ENCODE measurements at places on chromosomes 4 and X. TPM values are rescaled to one million over a fixed set of nuclear protein-coding genes. Genes with fewer than 3 reads are reported as not detected.

TMEM150C gene
- 0.59 TPM for total RNA-seq

POU4F2 gene
- not detected for total RNA-seq

MAGEA2 gene
- total RNA-seq, result not detected

ANXA10 gene
- not detected for total RNA-seq

POU3F4 gene
- total RNA-seq, result not detected

GPR34 gene
- not detected for total RNA-seq

FOXP3 gene
- total RNA-seq, result 0.32 TPM

LANCL3 gene
- total RNA-seq, result 1.4 TPM

RAB33A gene
- not detected for total RNA-seq

AMOT gene
- 2.7 TPM for total RNA-seq

OTUD4 gene
- 32.3 TPM for total RNA-seq

DCAF12L1 gene
- not detected for total RNA-seq

HTR2C gene
- not detected for total RNA-seq

RP2 gene
- 12.8 TPM for total RNA-seq

TLL1 gene
- 10.0 TPM for total RNA-seq

NSG1 gene
- total RNA-seq, result 17.8 TPM

LRP2BP gene
- 0.50 TPM for total RNA-seq

UCHL1 gene
- 11.3 TPM for total RNA-seq

RTL3 gene
- total RNA-seq, result not detected

DCAF8L2 gene
- total RNA-seq, result not detected

BEND2 gene
- total RNA-seq, result not detected

SSX1 gene
- total RNA-seq, result not detected

HSFX4 gene
- not detected for total RNA-seq

TACR3 gene
- total RNA-seq, result not detected

LDOC1 gene
- 4.8 TPM for total RNA-seq

Data from mammary epithelial cell (primary cell).